ENCODE measurements at places on chromosomes 7 and 10. TPM values are rescaled to one million over a fixed set of nuclear protein-coding genes. Genes with fewer than 3 reads are reported as not detected.

GRCh38 chr7:98555403-98555802, 61.7 kb upstream of the NPTX2 start:
- DNase-seq = no peak

GRCh38 chr10:2962194-2962593, 105.2 kb upstream of the PFKP start:
- no peak for DNase-seq

DNA sequence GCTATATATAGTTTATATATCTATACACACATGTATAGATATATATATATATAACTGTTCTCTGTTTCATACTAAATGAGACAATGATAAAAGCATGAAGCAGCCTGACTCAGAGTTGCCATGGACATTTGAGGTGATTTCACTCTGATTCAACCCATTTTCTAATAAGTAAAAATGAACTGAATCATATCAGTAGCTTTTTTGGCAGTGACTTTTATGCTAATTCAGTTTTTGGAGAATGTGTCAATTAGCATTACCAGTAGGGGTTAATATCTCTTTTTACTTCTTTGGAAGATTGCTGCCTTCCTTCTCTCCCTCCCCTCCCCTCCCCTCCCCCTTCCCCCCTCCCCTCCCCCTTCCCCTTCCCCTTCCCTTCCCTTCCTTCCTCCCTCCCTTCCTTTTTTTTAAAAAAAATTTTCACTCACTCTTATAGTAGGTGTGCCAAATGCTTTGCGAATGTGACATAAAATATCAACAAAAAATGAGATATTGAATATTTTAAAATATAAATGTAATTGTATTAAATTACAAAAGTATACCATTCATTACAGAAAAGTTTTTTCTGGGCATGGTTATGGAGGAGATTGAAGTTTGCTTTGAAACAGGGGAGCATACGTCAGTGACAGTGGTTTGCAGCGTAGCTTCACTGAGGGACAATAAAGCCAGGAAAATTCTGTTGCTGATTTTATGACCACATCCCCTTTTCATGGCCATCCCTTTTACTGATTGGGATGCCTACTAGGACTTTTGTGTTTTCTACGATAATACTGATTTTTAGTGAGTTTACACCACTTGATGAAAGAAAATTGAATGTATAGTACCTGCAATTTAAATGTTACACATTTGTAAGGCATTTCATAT, 64.0 kb upstream of the KLF6 start:
- no peak for DNase-seq

DNA sequence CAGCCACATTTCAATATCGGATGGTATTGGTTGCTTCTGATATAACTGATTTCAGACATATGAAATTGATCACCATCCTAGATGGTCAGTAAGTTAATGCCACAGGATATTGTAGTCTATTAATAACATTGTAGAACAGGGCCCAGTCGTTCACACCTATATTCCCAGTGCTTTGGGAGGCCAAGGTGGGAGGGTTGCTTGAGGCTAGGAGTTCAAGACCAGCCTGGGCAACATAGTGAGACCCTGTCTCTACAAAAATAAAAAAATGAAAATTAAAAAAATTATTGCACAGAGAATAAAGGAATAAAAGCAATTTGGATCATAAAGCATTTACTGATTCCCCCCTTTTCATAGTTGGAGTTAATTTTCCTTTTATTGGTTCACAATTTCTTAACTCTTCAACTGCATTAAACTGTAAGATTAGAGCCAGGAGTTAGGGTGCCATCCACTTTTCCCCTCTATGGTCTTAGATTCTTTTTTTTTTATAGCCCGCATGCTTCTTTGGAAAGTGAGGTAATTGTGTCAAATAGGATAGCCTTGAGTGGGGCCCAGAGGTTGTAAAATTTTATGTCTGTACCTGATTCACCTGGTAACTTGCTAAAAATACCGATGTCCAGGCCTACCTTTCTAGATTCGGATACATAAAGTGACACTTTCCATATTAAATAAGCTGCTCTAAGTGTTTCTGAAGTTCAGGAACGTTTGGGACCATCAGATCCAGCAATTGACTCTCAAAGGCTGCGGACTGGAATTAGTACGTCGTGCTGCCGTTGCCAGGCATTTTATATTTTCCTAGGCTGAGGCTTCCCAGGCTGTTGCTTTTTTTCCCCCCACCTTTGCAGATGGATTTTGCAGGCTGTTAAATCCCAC, 24.7 kb downstream of the ADK start:
- DNase-seq = no peak

DNA sequence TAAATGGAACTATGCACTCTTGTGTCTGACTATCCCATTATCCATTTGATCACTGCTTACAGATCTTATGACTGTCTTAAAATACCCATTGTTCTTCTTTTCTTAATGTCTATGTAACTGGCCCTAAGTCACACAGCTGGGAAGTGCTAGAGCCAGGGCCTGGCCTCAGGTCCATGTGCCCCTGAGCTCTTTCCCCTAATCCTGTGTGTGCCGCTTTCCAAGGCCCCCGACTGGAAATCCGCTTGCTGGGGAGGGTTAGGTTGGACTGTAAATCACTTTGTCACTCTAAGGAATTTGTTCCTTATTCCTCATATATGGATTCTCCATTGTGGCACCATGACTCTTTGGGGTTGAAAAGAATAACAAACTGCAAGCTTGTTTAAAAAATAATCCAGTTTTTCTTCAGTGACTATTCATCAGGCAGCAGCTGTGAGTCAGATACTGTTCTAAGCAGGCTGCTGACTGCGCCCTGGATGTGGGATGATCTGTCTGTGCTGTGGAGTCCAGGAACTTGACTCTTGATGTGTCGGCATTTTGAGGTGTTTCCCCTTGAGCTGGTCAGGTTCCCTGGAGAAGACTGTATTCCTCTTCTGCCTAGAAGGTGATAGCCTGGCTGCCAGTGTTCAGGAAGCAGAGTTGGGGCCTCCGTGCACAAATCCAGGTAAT, 236.3 kb downstream of the SDK1 start:
- no peak for DNase-seq

DNA sequence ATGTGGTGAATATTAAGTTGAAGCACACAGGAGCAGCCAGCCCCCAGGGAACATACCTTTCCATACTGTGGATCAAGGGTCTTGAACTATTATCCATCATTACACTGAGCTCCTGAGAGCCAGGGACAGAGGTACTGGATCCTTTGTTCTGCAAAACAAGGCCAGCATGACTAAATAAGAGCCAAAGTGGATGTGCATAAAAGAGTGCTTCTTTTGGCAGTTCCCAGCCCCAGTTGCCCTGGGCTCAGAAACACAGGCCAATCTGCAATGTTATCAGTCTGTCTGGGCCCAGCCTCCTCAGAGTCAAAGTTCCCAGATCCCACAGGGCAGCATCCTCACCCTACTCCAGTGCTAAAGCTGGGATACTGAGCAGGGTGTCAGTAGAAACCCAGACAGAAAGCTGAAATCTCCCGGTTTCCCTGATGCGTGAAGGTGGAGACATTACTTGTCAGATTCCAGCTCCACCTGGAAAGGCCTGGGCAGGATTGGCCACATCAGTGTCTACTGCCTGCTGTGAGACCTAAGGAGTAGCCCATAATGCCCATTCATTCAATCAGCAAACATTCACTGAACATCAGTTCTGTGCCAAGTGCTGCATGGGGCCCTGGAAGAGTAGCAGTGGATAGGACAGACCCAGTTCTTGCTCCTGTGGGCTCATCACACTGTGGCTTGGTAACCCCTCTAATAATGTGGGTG, 342.7 kb downstream of the CXCL12 start:
- no peak for DNase-seq

- DNase-seq = no peak
Measured at GRCh38 chr10:28768227-28768626, 90.9 kb downstream of the BAMBI start.

DNA sequence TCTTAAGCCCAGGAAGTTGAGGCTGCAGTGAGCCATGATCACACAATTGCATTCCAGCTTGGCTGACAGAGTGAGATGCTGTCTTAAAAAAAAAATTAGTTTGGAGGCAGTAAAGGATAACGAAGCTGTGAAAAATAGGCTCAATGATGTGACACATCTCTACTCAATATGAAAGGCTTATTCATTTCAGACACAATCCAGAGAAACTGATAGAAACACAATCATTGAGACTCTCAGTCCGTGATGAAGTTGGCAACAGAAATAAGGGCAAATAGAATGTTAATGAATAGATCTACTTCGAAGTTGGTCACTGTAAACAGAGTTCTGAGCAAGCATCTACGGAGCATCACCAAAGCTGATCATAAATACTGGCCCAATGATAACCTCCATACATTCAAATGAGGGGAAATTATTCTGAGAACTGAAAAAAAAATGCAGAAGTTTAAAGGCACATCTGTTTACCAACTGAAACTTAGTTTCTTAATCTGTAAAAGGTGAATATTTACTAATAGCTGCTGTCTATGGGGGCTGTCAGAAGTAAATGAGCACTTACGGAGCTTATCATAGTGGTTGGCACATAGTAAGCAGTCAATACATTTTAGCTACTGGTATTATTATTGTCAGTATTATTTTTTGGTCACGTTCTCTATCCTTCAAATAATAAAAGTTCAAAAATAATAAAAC, 70.4 kb downstream of the AKR1B1 start:
- no peak for DNase-seq

- DNase-seq = no peak
Measured at GRCh38 chr7:77419102-77419501, 3.0 kb upstream of the GSAP start.

SPAM1 gene
- not detected for polyA plus RNA-seq

GDF2 gene
- polyA plus RNA-seq = 20.5 TPM

BHLHA15 gene
- 13.4 TPM for polyA plus RNA-seq

PHF14 gene
- 15.4 TPM for polyA plus RNA-seq

PON3 gene
- 237 TPM for polyA plus RNA-seq

All from liver (tissue), 10 donors.